ENCODE measurements at places on chromosomes 13 and 19.
A peak's percentile ranks its signal among the peaks of the same experiment; 100 is the strongest.

- DNase-seq, result no peak
- no peak overlapping the region for H3K27ac ChIP-seq
- H3K4me1 ChIP-seq, result peaks cover 11% of the 10 kb centered on the region
- no peak overlapping the region for H3K4me3 ChIP-seq
- H3K36me3 ChIP-seq, result no peaks in the 10 kb centered on the region
Observed at GRCh38 chr13:22107549-22107948, 436.7 kb downstream of the FGF9 start.

GRCh38 chr13:102773441-102774213 is at the start of gene TEX30:
Gene TEX30, minus strand, starts transcription at chr13:102773786. Its CDS starts 3,760 bp downstream, at chr13:102770026.
- peak within 1 kb of the TSS; percentile 86 for H3K4me3 ChIP-seq
- peak within 1 kb of the TSS; percentile 74 for H3K27ac ChIP-seq
- no peaks in the 10 kb centered on the region for H3K36me3 ChIP-seq
- peaks cover 25% of the 10 kb centered on the region for H3K27me3 ChIP-seq

GRCh38 chr13:113846636-113847318 is 17.1 kb downstream of the GAS6 start:
- peaks cover 2% of the 10 kb centered on the region for H3K4me1 ChIP-seq
- H3K36me3 ChIP-seq, result no peaks in the 10 kb centered on the region
- DNase-seq, result peak; percentile 8
- H3K4me3 ChIP-seq, result no peak overlapping the region
- no peak overlapping the region for H3K27ac ChIP-seq
- H3K27me3 ChIP-seq, result no peaks in the 10 kb centered on the region

DNA sequence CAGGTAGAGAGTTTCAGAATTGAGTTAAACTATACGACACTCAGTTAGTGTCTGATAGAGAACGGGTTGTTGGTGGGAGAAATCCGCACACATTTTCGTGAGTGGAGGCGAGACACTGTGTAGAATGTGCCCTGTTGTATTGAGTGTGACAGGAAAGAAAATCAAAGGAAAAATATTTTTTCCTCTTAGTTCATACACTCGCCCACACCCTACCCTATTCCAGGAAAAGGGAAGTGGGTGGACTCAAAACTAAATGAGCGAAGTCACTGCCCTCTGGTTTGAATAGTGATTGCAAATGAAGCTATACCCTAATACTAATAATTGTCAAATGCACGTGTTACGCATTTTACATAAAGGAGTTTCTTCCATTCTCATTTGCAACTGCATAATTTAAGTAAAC is 2.0 kb downstream of the ZNF347 start:
- peaks cover 23% of the 10 kb centered on the region for H3K36me3 ChIP-seq
- H3K4me3 ChIP-seq, result peak overlapping the region; percentile 79
- no peak for DNase-seq
- peaks cover 4% of the 10 kb centered on the region for H3K27me3 ChIP-seq

- peaks cover 50% of the 10 kb centered on the region for H3K4me1 ChIP-seq
- no peak overlapping the region for H3K27ac ChIP-seq
- no peak overlapping the region for H3K4me3 ChIP-seq
- no peaks in the 10 kb centered on the region for H3K36me3 ChIP-seq
- H3K27me3 ChIP-seq, result no peaks in the 10 kb centered on the region
- no peak for DNase-seq
Observed at GRCh38 chr13:40494946-40495620, 171.4 kb downstream of the FOXO1 start.

DNA sequence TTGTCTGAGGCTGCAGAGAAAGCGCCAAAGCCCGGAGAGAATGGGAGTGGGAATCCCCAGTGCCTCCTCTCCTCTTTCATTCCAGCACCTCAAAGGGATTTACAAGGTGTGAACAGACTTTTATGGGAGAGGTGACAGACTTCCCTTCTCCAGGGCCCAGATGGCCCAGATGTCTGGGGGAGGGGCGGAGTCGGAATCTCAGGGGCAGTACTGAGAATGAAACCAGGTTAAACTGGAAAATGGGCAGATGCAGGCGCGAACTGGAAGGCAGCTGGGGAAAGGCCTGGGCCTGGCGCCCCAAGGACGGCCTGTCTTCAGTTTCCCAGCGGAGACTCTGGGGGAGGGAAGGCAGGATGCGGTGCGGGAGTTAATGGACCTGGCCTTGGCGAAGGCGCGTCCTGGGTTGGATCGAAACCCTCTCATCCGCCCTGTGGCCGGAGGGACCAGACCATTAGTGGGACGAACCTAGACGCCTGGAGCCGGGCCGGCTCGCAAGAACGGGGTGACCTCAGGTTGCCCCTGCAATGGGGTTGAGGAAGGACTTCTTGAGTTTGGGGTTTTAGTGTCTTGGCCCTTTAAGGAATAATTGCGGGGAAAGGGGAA is 592 bp upstream of the TRIP10 start:
- H3K4me1 ChIP-seq, result peaks cover 58% of the 10 kb centered on the region
- peak overlapping the region; percentile 96 for H3K27ac ChIP-seq
- peak; percentile 62 for DNase-seq
- peak overlapping the region; percentile 97 for H3K4me3 ChIP-seq
- no peaks in the 10 kb centered on the region for H3K27me3 ChIP-seq

DNA sequence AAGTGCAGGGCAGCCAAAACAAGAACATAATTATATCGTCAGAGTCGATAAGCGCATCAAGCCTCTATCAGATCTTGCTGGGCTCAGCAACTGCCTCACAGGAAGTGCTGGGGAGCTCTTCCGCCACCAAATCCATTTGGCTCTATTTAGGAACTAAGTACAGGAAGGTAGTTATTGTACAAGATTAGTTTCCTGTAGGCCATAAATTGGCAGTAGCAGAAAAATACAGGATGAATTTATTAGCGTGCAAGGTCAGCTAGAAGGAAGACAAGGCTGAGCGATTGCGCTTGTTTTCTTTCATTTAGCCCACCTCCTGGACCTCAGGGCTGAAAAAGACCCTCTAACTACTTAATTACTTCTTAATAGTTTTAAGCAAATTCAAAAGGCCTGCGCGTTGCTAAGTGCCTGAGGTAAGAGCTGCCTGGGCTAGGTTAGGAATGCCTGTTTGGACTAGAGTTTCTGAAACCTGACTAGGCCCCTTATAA is 118.5 kb downstream of the IRS2 start:
- peaks cover 10% of the 10 kb centered on the region for H3K27me3 ChIP-seq
- DNase-seq, result no peak
- no peaks in the 10 kb centered on the region for H3K36me3 ChIP-seq
